ENCODE measurements at places on chromosomes 12 and 14. TPM values are rescaled to one million over a fixed set of nuclear protein-coding genes. Genes with fewer than 3 reads are reported as not detected.
A peak's percentile ranks its signal among the peaks of the same experiment; 100 is the strongest.

Gene TPI1
- total RNA-seq, result 945 TPM

DNA sequence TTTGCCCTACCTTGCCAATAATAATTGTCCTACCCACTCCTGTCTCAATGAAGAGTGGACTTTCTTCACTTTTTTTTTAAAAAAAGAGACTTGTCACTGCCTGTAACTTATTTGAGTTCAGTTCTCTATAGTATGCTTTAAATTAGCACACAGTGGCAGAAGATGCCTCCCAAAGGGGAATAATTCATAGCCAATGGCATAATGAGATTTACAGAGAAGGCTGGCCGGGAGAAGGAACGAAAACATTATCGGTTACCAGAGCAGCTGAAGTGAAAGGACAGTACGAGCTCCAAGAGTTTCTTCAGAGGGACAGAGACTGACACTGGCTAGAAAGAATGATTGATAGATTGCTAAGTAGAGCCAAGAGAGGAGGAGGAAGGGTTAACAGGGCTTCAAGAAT, 356.3 kb downstream of the EMP1 start:
- H3K36me3 ChIP-seq, result no peaks in the 10 kb centered on the region
- H3K4me1 ChIP-seq, result no peaks in the 10 kb centered on the region
- H3K27ac ChIP-seq, result no peak overlapping the region
- no peak overlapping the region for H3K4me3 ChIP-seq
- no peak for DNase-seq

DNA sequence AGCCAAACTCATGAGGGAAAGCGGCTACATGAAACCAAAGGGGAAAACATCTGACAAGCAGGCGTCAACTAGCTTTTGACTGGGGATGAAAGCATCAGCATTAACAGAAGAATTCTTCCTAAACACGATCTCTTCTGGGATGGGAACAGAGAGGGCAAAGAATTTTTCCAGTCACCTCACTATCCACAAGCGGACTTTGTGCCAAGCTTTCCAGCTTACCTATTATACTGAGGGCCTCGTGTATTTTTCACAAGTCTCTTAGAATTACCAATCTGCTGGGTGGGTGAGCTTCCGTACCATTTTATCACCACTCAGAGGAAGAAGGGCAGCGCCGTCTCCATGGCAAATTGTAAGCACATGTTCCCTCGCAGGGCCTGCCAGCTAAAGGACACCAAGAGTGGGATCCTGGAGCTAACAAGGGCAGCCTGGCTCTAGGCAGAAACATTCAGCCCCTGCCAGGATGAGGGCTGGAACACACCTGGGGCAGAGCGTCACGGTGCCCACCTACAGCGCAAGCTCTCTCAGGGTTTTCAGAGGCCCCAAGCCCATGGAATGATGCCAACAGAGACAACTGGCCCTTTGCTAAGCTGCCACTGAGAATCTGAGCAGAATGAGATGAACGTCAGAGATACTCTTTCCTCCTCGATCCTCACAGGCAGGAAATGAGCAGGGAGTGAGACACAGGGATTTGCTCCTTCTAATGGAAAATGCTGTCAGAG, 74.6 kb downstream of the CHGA start:
- H3K4me3 ChIP-seq, result no peak overlapping the region
- H3K27me3 ChIP-seq, result no peaks in the 10 kb centered on the region
- DNase-seq, result no peak
- peaks cover 45% of the 10 kb centered on the region for H3K4me1 ChIP-seq

GRCh38 chr14:60656686-60657455, 7.6 kb upstream of the SIX1 start:
- peaks cover 56% of the 10 kb centered on the region for H3K4me1 ChIP-seq
- H3K27ac ChIP-seq, result peak overlapping the region; percentile 11
- H3K4me3 ChIP-seq, result peak overlapping the region; percentile 65
- DNase-seq, result peak; percentile 58
- H3K27me3 ChIP-seq, result peaks cover 1% of the 10 kb centered on the region

DNA sequence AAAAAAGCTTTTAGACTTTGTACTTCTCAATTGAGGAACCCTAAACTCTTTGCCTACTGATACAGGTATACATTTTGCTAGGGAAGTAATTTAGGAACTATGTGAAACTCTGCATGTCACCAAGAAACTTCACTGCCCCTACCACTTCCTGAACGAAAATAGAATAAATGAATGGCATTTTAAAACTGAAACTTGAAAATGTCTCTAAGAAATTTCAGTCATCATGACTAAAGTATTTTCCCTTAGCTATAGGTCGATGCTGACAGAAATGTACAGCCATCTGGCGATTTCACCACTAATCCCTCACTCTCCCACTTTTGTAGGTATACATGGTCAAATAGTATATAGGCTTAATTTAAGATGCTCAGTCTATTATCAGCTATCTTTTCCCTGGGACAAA, 194.9 kb upstream of the SYT10 start:
- H3K36me3 ChIP-seq, result no peaks in the 10 kb centered on the region

Gene SRRM4
- total RNA-seq, result not detected

DNA sequence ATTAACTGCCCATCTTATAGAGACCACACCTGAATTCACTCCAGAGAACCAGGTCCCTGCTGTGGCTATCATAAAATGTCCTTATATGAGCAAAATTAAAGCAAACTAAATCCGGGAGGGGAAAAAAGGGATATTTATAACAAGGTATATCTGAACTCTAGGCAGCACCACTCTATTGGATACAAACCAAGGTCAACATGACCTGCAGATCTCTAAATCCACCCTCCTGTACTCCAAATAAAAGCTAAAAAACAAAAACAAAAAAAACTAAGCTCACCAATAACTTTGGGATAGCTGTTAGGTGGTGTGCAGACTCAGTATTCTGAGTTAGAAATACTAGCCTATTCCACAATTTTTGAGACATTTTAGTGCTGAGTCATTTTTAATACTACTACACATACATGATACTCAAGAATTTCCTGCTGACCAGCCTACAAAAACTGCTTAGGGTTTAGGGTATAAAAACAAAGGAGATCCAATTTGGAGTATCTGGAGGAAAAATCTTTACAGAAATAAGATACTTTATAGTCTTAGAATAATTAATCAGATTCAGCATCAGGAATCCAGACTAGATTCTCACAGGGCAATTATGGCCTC, 46.6 kb upstream of the LTBP2 start:
- peaks cover 21% of the 10 kb centered on the region for H3K36me3 ChIP-seq
- no peaks in the 10 kb centered on the region for H3K27me3 ChIP-seq
- H3K4me1 ChIP-seq, result no peaks in the 10 kb centered on the region
- no peak for DNase-seq
- H3K4me3 ChIP-seq, result no peak overlapping the region

Gene EIF2S3B
- total RNA-seq, result 9.2 TPM

Gene SPIC
- total RNA-seq, result not detected

- no peak overlapping the region for H3K27ac ChIP-seq
- peaks cover 16% of the 10 kb centered on the region for H3K4me1 ChIP-seq
- no peak for DNase-seq
- no peaks in the 10 kb centered on the region for H3K36me3 ChIP-seq
- H3K27me3 ChIP-seq, result peaks cover 45% of the 10 kb centered on the region
These were observed 78.8 kb upstream of the BCL11B start for GRCh38 chr14:99350751-99351150.

GRCh38 chr14:105436891-105437722, 17.5 kb downstream of the MTA1 start:
- DNase-seq, result no peak
- H3K4me3 ChIP-seq, result no peak overlapping the region
- no peak overlapping the region for H3K27ac ChIP-seq

DNA sequence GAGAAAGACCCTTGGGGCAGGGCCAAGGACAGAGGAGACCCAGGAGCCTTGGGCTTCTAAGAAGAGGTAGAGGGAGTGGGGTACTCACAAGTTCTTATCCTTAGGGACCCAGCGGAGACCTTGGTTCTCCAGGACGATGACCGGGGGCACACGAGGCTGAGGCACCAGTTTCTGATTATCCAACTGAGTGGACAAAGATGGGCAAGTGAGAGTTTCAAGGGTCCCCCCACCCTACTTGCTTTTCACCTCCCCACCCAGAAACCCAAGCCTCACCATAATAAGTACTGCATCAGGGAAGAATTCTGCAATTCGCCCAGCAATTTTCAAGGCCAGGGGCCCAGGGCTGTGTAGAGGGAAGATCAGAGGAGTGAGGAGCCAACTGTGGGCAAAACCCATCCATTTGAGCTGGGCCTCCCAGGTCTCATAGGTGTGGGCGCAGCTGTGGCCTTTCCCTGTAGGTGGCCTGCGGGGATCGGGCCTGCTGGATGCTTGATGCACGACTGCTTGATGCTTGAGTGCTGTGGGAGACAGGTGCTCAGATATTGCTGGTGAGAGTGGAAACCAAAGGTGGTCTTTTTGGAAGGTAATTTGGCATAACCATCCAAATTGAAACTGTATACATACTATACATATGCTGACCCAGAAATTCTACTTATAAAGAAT, 2.0 kb downstream of the EMC9 start:
- no peaks in the 10 kb centered on the region for H3K27me3 ChIP-seq
- H3K27ac ChIP-seq, result no peak overlapping the region

- no peaks in the 10 kb centered on the region for H3K36me3 ChIP-seq
- H3K27me3 ChIP-seq, result no peaks in the 10 kb centered on the region
- H3K27ac ChIP-seq, result no peak overlapping the region
- H3K4me3 ChIP-seq, result no peak overlapping the region
- DNase-seq, result peak; percentile 4
These were observed 10.2 kb upstream of the SLC17A8 start for GRCh38 chr12:100346660-100347059.

Gene LGMN
- total RNA-seq, result 28.9 TPM

GRCh38 chr14:81784084-81784483, 250.4 kb upstream of the SEL1L start:
- H3K27me3 ChIP-seq, result no peaks in the 10 kb centered on the region
- no peak overlapping the region for H3K27ac ChIP-seq
- no peak for DNase-seq
- H3K4me1 ChIP-seq, result no peaks in the 10 kb centered on the region
- H3K4me3 ChIP-seq, result no peak overlapping the region

DNA sequence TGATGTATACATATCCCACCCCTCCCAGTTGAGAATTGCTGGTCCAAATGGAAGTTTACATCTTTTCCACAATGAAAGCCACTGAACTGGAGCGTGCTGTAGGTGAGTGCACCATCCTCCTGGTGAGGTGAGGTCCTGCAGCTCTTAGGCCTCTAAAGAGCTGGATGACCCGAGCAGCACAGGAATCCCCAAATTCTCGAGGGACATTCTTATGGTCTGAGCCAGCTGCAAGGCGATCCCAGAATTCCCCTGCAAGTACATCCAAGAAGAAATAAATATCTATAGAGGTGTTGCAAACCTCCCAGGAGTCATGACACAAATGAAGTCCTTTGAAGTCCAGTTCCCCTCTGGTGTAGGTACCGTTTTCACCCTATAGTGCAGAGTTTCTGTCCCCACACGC, 24.0 kb downstream of the TMEM132C start:
- DNase-seq, result no peak
- no peak overlapping the region for H3K27ac ChIP-seq
- no peaks in the 10 kb centered on the region for H3K27me3 ChIP-seq
- H3K4me1 ChIP-seq, result no peaks in the 10 kb centered on the region

DNA sequence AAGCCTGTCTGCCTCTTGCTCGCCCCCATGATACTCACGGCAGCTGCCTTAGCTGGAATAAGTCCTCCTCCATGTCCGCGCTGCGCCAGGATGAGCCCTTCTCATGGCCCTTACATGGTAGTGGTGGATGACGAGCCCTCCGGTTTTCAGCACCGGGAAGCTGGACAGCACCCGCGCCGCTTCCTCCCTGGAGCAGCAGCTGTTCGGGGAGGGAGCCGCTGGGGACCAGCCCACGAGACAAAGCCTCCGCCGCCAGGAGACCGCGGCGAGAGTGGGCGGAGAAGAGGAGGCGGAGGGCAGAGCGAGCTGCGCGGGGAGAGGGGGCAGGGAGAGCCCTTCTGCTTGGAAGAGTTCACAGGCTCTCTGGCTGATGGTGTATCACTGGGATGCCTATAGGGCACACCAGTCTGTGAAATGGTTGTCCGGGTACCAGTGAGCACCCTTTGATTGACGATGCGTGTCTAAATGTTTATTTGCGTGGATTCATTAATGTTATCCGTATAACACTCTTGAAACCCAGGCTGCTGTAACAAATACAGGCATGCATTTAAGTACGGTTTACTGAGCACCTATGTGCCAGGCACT, at the start of gene SVOP:
SVOP (minus strand) TSS at position 273 of the 585 bp plus-strand sequence; CDS start at position 73, 200 bp downstream.
- peaks cover 6% of the 10 kb centered on the region for H3K4me1 ChIP-seq
- DNase-seq, result peak; percentile 63
- H3K27me3 ChIP-seq, result no peaks in the 10 kb centered on the region
- H3K36me3 ChIP-seq, result no peaks in the 10 kb centered on the region
- no peak within 1 kb of the TSS for H3K27ac ChIP-seq

- no peaks in the 10 kb centered on the region for H3K27me3 ChIP-seq
- H3K4me3 ChIP-seq, result peak overlapping the region; percentile 9
- H3K27ac ChIP-seq, result no peak overlapping the region
- no peaks in the 10 kb centered on the region for H3K4me1 ChIP-seq
- H3K36me3 ChIP-seq, result no peaks in the 10 kb centered on the region
These were observed 367.3 kb downstream of the C12orf50 start for GRCh38 chr12:87661786-87662377.

DNA sequence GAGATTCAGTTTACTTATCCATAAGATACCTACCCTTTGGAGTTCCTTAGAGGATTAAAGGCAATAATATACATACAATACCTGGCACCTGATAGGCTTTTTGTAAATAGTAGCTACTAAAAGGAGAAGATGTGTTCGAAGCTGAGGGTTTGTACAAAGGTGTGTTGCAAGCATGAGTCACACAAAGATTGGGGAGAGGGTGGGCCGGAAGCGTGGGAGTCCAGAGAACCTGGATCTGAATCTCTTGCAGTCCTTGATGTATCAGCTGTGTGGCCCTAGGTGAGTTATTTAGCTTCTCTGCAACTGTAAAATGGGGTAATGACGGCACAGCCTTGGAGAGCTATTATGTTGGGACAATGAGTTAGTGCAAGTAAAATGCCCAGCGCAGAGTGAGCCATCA, 61.6 kb upstream of the PSMC1 start:
- no peak overlapping the region for H3K27ac ChIP-seq
- peaks cover 7% of the 10 kb centered on the region for H3K27me3 ChIP-seq
- no peak for DNase-seq
- H3K36me3 ChIP-seq, result no peaks in the 10 kb centered on the region
- H3K4me1 ChIP-seq, result no peaks in the 10 kb centered on the region
- no peak overlapping the region for H3K4me3 ChIP-seq

DNA sequence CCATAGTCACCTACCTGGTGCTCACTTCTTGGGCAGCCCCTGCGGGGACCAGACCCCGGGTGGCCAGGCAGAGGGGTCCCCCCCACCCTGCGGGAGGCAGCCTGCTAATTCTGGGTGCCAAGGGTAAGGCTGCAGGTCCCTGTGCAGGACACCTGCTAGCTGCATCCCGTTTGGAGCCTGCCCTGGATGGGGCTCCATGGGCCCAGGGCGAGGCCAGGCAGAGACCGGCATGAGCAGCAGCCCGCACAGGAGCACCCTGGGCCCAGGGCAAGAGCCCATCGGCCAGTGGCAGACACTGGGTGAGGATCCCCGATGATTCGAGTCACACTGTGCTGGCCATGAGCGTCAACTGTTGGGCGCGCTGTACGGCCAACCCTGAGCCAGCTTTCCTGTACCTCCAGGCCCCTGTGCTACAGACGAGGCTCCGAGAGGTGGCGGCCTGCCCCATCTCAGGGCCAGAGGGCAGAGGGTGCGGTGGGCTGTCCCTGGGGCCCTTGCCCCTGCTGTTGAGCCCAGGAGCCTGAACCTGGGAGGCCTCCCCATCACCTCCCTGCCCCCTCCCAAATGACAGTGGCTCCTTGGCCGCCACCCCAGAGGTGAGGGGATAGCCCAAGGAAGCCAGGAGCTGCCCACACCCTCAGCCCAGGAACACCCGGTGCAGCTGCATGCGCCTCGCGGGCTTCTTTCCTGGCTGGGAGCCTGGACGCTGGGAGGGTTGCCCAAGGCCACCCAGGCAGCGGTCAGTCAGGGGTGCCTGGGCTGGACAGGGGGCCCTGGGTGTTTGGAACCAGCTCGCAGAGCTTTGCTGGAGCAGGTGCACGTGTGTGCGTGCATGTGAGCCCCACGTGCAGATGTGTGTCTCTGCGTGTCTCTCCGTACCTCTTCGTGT, 47.7 kb downstream of the CYP46A1 start:
- H3K36me3 ChIP-seq, result no peaks in the 10 kb centered on the region
- H3K27me3 ChIP-seq, result peaks cover 8% of the 10 kb centered on the region
- H3K4me1 ChIP-seq, result peaks cover 42% of the 10 kb centered on the region
- no peak overlapping the region for H3K27ac ChIP-seq

Measured in HepG2 (cell line).